ENCODE measurements at places on chromosomes 6 and 20. TPM values are rescaled to one million over a fixed set of nuclear protein-coding genes. Genes with fewer than 3 reads are reported as not detected.

CBLN4 gene
- not detected for total RNA-seq

CDS2 gene
- 22.6 TPM for total RNA-seq

RAMACL gene
- 0.17 TPM for total RNA-seq

HLA-DPB1 gene
- total RNA-seq = 2.7 TPM

ENPP3 gene
- not detected for total RNA-seq

ELOVL4 gene
- 9.0 TPM for total RNA-seq

GATA5 gene
- not detected for total RNA-seq

ZNF165 gene
- 5.3 TPM for total RNA-seq

APOBEC2 gene
- not detected for total RNA-seq

FAM162B gene
- not detected for total RNA-seq

PPIL4 gene
- 27.6 TPM for total RNA-seq

EYA2 gene
- total RNA-seq = not detected

PRICKLE4 gene
- 0.42 TPM for total RNA-seq

- DNase-seq = no peak
Observed at GRCh38 chr6:151324488-151324825, 66.9 kb downstream of the ZBTB2 start.

DNA sequence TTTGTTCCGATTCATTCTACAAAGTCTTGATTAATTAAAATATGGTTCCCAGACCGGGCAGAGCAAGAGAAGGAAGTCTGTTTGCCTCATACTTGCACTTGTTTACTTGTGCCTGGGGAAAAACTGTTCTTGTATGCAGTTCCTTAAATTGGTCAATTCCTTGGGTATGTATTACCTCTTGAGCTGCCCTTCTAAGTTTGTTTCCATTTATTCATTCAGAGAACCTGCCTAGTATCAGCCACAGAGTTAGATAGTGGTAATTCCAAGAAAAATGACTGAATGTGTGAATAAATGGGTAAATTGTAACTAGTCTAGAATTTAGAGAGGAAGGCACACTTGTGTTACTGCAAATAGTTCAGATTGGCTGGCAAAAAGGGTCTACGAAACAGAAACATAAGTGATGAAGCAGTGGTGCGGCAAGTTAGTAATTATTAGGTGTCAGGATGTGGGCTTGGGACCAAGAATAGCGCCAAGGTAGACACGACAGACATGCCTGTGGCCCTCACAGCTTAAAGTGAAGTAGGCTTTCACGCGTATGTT lies 525 bp upstream of the MAK start:
- DNase-seq = no peak

- DNase-seq = no peak
Observed at GRCh38 chr6:3764516-3765335, 13.2 kb upstream of the PXDC1 start.

GRCh38 chr20:23152902-23153301 lies 66.8 kb upstream of the CD93 start:
- DNase-seq = no peak

- peak; percentile 29 for DNase-seq
Observed at GRCh38 chr6:72720464-72720863, 98.6 kb downstream of the KCNQ5 start.

DNA sequence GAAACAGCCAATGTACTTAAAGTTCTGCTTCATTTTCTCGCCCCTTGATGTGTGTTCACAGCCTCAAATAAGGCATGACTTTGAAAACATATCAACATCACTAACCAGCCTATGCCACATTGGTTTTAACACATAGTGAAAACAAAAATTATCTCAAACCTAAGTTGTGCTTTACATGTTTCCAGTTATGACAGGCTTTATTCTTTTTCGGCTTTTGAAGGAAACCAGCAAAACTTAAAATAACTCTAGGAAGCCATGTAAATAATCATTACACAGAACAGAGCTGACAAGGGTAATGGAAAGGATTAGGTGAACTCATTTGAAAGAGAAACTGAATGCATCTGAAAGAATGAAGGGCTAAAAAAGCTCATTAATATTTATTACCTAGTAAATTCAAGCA lies 42.1 kb downstream of the BMP5 start:
- no peak for DNase-seq

GRCh38 chr20:59139998-59140397 lies 23.6 kb upstream of the ZNF831 start:
- DNase-seq = no peak

- DNase-seq = no peak
Observed at GRCh38 chr6:163738725-163739407, 324.3 kb downstream of the QKI start.

- DNase-seq = no peak
Observed at GRCh38 chr6:55875400-55875799, at the start of gene BMP5. TSS of gene BMP5 (minus strand) at chr6:55875590. CDS start at chr6:55874865, 725 bp downstream.

GRCh38 chr6:113659762-113660404 lies 197.3 kb upstream of the MARCKS start:
- no peak for DNase-seq

DNA sequence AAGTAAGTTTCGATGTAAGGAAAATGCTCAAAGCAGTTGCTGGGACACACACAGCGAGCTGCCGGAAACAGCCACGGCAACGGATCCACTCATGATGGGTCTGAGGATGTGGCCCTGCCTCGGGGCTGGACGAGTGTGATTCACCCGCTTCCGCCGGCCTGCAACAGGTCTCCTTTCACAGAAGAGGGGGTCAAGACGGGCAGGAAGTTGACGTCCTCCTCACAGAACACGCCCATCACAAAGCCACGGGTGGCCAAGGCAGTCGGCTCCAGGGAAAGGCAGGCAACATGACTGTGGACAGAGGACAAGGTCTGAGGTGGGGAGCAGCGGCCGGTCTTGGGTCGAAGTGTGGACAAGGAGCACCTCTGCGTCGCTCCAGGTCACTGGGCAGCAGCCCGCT lies 29.9 kb upstream of the SMOC2 start:
- no peak for DNase-seq

DNA sequence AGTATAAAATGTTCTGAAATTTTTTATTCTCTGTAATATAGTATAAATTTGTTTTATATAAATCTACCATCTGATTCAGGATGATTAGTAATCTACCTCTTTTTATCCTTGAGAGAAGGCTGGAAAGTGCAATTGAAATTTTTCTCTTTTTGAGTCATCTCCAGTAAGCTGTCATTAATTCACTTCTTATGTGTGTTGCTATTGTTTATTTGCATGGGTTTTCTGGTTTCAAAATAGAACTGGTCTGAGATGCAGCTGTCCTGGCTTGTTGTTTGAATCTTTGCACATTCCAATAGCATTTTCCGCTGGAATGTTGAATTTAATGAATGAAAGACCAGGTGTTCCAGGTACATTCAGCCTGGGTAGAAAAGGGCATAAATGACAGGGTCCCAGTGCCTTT lies 24.3 kb upstream of the TAB2 start:
- peak; percentile 89 for DNase-seq

GRCh38 chr20:44896583-44896982 lies 11.1 kb downstream of the YWHAB start:
- no peak for DNase-seq

GRCh38 chr6:148566664-148567350 lies 180.0 kb upstream of the UST start:
- DNase-seq = no peak

DNA sequence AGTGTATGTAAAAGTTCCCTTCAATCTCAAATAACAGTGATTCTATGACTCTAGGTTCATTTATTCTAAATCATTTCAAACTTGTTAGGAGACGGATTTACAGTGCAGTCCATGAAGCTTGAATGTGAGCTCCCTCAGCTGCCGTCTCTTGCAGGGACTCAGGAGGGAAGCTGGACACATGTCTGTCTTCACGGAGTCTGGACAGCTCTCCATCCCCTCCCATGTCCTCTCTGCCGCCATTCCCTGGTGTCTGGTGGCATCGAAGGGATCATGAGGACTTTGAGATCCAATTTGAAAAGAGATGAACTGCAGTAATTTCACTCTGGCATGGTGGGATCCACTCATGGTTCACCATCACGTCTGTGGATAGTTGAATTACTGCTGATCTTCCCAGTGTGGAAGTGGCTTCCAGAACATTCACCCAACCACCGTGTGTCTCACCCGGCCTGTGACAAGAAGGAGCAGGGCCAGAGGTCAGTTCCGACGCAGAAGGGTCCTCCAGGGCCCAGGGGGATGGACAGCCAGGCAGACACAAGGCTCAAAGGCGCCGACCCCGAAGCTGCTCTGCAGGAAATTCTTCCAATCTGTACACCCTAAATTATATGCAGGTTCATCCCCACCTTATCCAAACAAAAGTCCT lies 370.1 kb downstream of the THBS2 start:
- DNase-seq = no peak

- no peak for DNase-seq
Observed at GRCh38 chr6:153405931-153406330, 274.8 kb upstream of the RGS17 start.

- no peak for DNase-seq
Observed at GRCh38 chr20:51902933-51903332, 100.6 kb upstream of the SALL4 start.

GRCh38 chr6:117591405-117591804 lies 10.9 kb downstream of the GOPC start:
- peak; percentile 15 for DNase-seq

- DNase-seq = no peak
Observed at GRCh38 chr6:63553208-63553607, 19.1 kb upstream of the LOC128125822 start.

GRCh38 chr20:23125159-23125558 lies 39.0 kb upstream of the CD93 start:
- no peak for DNase-seq

- DNase-seq = no peak
Observed at GRCh38 chr6:113640051-113640450, 217.1 kb upstream of the MARCKS start.

- no peak for DNase-seq
Observed at GRCh38 chr6:135148889-135149288, 32.2 kb upstream of the MYB start.

- DNase-seq = peak; percentile 45
Observed at GRCh38 chr6:124741341-124741740, 220.9 kb upstream of the RNF217 start.

- DNase-seq = no peak
Observed at GRCh38 chr6:88864359-88865054, 98.9 kb downstream of the RNGTT start.

DNA sequence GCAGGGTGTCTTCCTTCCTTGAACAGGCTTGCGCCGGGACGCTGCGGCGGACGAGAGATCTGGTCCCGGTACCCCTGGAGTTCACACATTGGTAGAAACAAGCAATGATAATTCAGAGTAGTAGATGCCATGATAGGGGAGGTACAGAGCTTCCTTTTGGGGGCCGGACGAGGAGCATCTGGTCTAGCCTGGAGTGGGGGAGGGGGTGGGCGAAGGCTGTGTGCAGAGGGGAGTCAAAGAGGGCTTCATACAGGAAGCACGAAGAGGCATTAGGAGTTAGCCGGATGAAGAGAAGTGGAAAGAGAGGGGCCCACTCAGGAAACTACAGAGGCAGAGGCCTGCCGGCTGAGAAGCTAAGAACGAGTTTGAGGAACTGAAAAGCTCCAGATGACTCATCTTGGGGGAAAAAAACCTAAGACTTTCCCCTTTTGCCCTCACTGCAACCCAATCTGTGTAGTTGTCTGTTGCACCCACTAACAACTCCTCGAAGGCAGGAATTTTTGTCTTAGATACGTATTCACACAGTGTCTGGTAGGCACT lies 611 bp downstream of the CNPY3 start:
- DNase-seq = peak; percentile 74

- no peak for DNase-seq
Observed at GRCh38 chr6:167796192-167796981, 30.3 kb upstream of the AFDN start.

GRCh38 chr6:6469074-6469473 lies 119.4 kb upstream of the LY86 start:
- peak; percentile 37 for DNase-seq

DNA sequence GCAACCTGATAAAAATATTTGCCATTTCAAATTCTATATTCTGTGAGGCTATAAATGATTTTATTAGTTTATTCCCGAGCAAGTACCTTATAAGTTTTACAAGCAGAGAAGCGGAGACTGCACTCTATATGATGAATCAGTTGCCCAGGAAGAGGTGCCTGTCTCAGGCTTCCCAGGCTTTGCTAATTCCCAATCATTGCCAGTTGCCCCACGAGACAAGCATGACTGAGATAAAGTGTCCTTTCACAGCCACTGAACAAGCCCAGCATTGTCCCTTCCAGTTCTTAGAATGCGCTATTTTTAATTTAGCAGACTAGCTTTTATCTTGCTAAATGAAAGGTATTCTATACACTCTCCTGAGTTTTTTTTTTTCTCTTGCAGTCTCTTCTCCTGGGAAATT lies 260.7 kb downstream of the ALDH8A1 start:
- no peak for DNase-seq

DNA sequence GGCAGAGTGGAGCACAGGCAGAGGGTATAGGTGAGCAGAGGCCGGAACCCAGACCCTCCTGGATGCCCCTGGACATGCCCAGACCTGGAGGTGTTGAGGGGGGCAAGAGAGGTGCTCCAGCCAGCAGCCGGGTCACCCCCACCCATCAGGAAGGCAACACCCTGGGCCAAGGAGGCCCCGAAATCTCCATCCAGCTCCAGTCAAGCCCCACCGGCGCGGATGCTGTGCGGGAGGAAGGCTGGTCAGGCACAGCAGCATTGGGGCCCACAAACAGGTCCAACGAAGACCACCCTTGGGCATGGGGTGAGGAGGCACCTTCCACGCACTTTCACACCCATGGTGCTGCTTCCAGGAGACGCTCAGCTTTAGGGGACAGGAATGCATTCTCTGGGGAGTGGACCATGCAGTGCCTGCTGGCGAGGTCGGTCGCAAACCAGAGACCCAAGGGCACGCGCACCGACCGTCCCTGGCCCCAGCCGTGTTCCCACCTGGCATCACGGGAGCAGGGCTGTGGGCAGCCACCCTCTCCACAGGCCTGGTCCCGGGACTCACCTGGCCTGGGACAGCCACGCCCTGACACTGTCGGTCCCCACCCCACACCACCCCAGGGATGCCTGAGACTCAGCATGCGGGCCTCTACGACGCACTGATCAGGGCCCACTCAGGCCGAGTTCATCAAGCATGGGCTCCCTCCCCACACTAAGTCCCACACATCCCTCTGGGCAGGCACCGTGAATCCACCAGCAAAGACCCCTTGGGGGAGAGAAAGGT lies 43.6 kb upstream of the ZBP1 start:
- no peak for DNase-seq

DNA sequence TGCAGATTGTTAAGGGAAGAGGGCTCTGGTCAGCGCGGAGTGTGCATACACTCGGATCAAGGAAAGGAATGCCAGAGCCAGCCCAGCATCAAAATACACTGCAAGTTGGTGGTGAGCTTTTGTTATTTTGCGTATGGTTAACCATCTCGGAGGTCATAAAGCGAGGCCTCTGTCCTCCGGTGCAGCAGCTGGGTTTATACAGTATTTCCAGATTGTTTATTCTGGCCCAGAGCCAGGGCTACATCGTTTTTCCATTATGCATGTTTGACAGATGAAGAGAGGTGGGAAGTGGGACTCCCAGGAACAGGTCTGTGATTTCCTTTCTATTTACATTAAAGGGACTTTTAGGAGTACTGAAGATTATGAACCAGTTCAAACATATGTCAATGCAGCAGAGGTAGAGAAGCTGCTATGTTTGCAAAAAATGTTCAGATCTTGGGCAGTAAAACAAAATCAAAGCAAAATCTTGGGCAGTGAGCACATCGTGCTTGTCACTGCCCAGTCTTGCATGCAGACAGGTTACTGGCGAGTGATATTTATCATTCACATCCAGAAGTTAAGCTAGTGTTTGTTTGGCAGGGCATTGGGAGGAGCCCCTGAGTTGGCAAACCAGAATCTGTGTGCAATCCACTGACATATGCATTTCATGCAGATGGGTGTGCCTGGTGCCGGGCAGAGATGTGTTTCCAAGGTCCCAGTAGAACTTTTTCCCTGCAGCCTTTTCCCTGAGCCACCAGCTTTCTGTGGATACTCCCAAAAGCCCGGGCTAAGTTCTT lies 256.3 kb upstream of the TAB2 start:
- peak; percentile 37 for DNase-seq
